Suppressor macrophage treated with lipopolysaccharide for 4 hours (primary cell): ENCODE measurements at places on chromosomes 7 and 10.
A peak's percentile ranks its signal among the peaks of the same experiment; 100 is the strongest.

- DNase-seq: peak; percentile 51
Observed at GRCh38 chr10:80924063-80924952, 386.6 kb downstream of the SH2D4B start.

GRCh38 chr7:11505471-11505985 is 326.5 kb downstream of the THSD7A start:
- no peak for DNase-seq

GRCh38 chr7:95594185-95594584 is 2.1 kb downstream of the PDK4 start:
- no peak for DNase-seq

DNA sequence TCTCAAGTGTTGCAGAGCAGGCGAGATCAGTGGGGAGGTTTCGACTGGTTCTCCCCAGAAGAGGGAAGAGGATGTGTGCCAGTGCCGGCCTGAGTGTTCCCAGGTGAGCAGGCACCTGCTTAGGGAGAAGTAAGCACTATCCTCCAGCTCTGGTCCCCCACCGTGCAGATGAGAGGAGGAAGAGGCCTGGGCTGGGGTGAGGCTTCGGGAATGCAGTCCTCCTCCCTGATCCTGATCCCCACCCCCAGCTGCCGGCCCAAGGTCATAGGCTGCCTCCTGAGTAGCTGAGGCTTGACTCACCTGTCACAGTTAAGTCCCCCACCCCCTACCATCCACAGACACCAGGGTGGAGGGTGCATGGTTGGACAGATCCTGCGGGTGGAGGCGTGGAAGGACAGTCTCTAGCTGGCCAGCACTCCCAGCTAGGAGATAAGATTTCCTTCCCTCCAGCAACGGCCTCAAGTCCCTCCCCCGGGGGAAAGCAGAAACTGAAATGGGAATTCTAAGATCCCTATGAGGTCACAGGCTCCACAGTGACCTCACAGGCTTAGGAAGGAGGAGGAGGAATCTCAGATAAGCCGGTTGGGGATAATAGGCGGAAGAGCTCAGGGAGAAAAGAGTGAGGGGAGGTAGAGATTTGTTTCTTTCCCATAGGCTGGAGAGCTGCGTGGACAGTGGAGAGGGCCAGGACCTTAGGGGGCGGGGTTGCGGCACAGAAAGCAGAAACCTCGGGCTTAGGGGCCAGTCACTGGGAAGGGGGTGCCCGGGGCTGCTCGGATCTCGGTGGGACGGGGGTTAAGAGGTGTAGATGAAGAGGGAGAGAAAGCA is 1.0 kb downstream of the LRCH4 start:
- peak; percentile 78 for DNase-seq

- no peak for DNase-seq
Observed at GRCh38 chr7:71208881-71209280, 76.9 kb downstream of the GALNT17 start.

GRCh38 chr7:32219416-32219815 is 149.2 kb upstream of the PDE1C start:
- DNase-seq: no peak

DNA sequence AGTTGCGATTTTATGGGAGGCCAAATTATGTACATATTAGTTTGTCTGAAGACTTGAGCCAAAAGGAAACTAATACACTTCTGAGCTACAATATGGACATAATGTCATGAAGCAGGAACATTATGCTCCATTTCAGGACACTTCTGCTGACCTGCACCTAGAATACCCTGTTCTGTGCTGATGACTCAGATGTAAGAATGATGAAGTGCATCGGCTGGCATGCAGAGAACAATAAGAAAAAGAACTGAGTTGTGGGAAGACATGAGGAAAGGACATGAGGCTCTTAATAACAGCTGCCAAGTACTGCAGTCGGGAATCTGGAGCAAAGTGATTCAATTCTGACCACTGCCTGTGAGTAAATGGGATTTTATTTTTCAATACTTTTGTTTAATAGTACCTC is 192.9 kb upstream of the VSTM2A start:
- no peak for DNase-seq

DNA sequence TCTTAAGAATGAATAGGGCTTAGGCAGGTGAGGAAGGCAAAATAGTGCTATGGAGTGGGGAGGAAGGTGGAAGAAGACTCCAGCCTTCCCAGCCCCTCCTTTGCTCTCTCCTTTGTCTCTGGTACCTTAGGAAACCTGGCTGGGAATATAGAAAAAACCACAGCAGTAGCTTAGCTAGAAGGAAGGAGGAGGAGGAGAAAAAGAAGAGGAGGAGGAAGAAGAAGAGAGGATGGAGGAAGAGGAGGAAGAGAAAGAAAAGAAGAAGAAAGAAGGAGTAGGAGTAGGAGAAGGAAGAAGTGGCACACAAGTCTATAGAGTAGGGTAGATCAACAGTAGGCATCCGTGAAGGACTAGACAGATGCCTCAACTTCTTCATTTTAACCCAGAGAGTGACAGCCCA is 36.5 kb upstream of the FAM180A start:
- DNase-seq: no peak

GRCh38 chr7:42456756-42457276 is 219.8 kb upstream of the GLI3 start:
- no peak for DNase-seq

DNA sequence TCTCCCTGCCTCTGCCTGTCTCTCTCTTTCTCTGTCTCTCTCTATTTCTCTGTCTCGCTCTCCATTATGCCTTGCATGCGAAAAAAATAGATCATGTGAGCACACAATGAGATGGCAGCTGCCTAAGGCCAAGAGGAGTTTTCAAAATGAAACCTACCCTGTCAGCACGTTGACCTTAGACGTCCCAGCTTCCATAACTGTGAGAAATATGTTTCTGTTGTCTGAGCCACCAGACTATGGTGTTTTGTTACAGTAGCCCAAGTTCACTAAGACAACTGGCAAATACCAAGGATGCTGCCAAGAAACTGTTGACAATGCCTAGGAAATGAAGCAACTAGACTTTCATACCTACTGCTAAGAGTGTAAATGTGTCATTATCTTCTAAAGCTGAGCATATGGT is 70.6 kb upstream of the PLXDC2 start:
- no peak for DNase-seq

- no peak for DNase-seq
Observed at GRCh38 chr10:125161707-125162119, 1.4 kb upstream of the CTBP2 start.

DNA sequence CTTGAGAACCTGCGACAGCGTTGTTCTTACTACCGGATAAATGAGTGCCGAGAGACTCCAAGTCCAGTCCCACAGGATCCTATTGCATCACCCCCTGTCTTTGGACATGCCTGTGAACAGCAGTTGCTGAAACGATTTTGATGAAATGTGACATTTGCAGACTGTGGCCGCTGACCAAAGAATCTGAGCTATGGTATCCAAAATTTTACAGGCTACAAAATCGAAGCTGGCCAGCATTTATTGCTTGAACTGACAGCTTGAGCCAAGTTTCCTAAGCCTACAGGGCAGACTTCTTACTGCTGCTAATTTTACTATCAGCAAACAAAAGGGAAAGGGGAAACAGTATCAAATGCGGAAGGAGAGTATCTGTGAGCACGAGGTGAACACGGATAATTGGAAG is 12.1 kb upstream of the NPVF start:
- DNase-seq: no peak

- no peak for DNase-seq
Observed at GRCh38 chr7:55513868-55514267, 58.4 kb downstream of the VOPP1 start.

- DNase-seq: peak; percentile 71
Observed at GRCh38 chr7:80488406-80488805, 23.5 kb downstream of the GNAT3 start.

DNA sequence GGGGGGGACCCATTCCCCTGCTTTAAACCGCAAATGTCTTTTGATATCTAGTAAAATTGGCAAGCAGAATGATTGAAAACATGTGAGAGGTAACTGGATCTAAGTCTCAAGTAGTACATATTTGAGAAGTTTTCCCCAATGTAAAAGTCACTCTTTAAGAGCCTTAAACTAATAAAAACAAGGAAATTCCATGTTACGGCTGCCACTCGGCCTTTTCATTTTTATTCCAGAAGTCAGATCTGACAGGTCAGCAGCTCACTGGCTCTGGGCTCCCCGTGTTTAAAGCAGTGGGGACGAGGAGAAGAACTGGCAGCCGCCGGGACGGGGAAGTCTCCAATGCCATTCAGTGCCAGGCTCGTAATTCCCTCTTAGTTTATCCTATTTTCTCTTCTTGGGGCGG is 80.7 kb downstream of the CUX1 start:
- no peak for DNase-seq

- DNase-seq: no peak
Observed at GRCh38 chr7:94127026-94127425, 122.9 kb upstream of the BET1 start.

- no peak for DNase-seq
Observed at GRCh38 chr7:128161466-128162125, 79.5 kb upstream of the LEP start.

GRCh38 chr10:785861-786214 is 96.4 kb upstream of the DIP2C start:
- DNase-seq: no peak

GRCh38 chr7:127765150-127765549 is 113.2 kb downstream of the SND1 start:
- no peak for DNase-seq

- peak; percentile 39 for DNase-seq
Observed at GRCh38 chr10:48474765-48475365, 130.0 kb downstream of the ARHGAP22 start.

DNA sequence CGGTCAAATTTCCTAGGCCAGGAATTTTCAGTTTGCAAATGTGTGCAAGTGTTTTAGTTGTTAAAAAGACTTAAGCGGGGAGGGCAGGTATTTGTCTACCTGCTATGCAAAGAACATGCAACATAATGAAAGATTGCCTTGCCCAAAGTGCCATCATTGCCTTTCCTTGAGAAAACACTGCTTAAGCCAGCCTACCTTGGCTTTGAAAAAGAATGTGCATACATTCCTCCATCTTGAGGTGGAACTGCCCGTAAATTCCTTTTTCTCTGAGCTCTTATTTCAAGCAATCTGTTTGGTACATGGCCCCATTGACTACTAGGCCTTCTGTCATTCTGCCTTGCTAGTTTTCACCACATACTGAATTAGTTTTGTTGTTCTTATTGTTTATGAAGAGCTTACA is 29.3 kb downstream of the BZW2 start:
- DNase-seq: no peak

GRCh38 chr10:72875250-72876055 is 18.1 kb upstream of the OIT3 start:
- peak; percentile 29 for DNase-seq

- peak; percentile 66 for DNase-seq
Observed at GRCh38 chr7:142357953-142358520, 100.2 kb upstream of the PRSS58 start.

GRCh38 chr10:125694883-125695282 is 11.9 kb upstream of the TEX36 start:
- DNase-seq: no peak

DNA sequence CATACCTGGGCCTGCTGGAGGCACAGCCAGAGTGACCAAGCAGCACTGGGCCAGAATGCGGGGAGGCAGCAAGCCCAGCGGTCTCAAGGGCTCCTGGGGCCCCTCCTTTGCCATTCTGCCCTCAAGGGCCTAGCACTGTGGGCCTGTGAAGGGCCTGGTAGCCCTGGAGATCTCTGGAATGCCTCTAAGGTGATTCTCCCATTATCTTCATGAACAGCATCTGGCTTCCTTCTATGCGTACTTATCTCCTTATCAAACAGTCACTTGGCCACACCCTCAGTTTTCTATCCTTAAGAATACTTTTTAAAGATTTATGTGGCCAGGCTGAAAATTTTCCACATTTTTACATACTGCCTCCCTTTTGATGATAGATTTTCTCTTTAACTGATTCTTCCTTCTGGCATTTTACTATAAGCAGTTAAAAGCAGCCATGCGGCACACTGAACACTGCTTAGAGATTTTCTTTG is 67.5 kb upstream of the CCNY start:
- DNase-seq: no peak

GRCh38 chr10:16950656-16951601 is 133.7 kb upstream of the RSU1 start:
- no peak for DNase-seq

DNA sequence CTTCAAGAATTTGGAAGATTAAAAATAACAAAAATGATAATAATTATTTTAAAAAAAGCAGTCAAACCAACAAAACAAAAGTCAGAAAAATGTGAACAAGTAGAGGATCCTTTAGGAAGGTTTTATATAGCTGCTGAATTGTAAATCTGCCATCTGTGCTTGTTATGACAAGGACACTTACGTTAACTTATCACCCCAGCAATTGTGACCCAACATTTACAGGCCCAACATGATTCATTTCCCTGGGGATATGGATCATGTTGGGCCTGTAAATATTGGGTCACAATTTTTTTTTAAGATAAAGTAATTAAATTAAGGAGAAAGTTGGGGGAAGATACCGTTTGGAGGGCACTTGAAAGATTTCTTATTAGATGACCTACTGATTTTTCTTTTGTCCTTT is 261.4 kb upstream of the HABP2 start:
- no peak for DNase-seq

- no peak for DNase-seq
Observed at GRCh38 chr10:47160261-47160908, 139.6 kb upstream of the GDF10 start.

GRCh38 chr10:7642491-7643011 is 24.2 kb downstream of the ITIH5 start:
- DNase-seq: no peak

DNA sequence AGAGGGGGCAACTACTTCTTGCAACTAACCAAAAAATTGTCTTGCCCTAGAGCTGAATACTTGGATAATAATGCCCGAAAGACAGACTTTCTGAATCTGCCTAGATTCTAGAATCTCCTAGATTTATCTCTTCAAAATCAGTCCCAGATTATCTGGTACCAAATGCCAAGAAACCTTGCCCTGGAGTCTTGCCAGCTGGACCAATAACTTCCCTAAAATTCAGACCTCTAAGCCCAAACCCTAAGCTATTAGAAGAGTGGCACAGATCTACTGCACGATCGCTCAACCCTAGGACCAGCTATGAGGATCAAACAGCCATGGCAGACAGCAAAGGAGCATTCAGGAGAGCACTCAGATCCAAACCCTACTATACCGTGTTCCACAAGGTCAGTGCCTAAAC is 45.0 kb downstream of the ARMH3 start:
- no peak for DNase-seq

- DNase-seq: no peak
Observed at GRCh38 chr7:96484091-96484490, 162.2 kb upstream of the SLC25A13 start.

- no peak for DNase-seq
Observed at GRCh38 chr10:120931999-120932398, 80.8 kb downstream of the WDR11 start.

DNA sequence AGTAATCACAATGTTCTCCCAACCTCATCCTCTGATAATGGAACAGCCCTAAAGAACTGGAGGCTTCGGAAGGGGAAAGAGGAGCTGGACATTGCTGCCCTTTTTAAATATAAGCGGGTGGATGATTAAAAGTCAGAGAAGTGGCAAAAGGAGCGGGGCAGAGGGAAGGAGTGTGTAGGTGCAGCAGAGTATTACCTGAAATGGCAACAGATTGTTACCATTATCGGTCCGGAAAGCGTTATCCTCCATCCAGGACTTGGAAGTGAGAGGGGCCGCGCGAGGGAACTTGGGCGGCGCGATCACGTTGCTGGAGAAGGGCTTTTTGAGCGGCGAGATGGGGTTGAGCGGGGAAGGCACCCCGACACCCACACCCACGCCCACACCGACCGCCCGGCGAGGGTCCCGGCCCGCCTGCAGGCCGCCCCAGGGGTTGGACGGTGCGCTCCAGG is 51.7 kb downstream of the CPEB3 start:
- DNase-seq: no peak
